ENCODE measurements at places on chromosomes 4 and X. TPM values are rescaled to one million over a fixed set of nuclear protein-coding genes. Genes with fewer than 3 reads are reported as not detected.

DNA sequence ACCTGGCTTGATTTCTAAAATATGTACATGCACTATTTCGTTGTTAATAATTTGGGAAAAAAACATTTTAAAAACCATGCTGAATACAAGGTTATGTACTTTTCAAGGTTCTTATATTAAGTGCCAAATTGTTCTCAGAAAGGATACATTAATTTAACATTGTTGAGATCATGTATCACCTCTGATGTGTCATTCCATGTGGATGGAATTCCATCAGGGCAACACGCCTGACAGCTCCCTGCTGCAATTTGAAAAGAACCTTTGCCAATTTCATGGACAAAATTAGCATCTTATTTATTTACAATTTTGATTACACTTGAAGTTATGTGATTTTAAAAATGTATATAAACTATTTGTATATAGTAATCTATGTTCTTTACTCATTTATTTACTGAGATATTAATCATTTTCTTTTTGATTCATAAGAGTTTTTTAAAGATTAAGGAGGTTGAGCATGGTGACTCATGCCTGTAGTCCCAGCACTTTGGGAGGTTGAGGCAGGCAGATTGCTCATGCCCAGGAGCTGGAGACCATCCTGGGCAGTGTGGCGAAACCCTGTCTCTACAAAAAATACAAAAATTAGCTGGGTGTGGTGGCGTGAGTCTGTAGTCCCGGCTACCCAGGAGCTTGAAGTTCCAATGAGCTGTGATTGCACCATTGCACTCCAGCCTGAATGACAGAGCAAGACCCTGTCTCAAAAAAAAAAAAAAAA lies 142.8 kb downstream of the ENPP6 start:
- DNase-seq = no peak

DNA sequence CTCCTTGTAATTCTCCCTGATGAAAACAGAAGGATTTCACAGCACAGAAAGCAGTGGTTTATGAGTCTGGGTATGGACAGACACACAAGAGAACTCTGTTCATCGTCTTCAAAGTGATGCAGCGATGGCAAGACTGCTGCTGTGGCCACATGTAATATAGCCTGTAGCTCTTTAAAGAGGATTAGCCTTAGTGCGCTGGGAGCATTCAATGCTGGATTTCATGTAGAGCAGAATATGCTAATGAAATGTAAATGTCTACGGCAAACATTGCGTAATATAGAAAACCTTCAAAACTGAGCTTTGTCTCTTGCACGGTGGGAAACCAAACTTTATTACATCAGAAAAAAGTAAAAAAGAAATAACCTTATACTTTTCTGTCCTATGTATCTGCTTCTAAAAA lies 42.9 kb downstream of the ALPK1 start:
- no peak for DNase-seq

GRCh38 chrX:71301195-71301924 lies at the start of gene ITGB1BP2:
Gene ITGB1BP2, plus strand, starts transcription at chrX:71301750. Its CDS starts 57 bp downstream, at chrX:71301807.
- DNase-seq = no peak

GRIA2 gene
- 0.23 TPM for total RNA-seq

Data from glomerular endothelial cell (primary cell).